COR-L47 (cell line): ENCODE measurements at places on chromosomes 6 and 20.

- no peak for DNase-seq
These were observed 130.9 kb downstream of the SULF2 start for GRCh38 chr20:47654370-47654769.

DNA sequence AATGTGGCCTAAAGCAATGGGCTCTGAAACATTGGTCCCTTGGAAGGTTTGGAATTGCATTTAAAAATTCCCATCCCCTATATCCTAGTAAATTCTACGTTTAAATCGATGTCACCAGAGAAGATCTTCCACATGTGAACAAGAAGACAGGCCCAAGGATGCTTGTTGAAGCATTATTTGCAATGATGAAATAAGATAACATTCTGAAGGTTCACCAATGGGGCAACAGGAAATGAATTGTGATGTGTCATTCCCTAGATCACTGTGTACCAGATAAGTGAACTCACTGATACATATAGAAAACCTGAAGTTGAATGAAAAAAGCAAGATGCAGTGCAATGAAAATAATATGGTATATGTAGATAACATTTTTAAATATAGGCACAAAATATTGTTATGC lies 464.3 kb upstream of the BTBD3 start:
- DNase-seq = no peak

DNA sequence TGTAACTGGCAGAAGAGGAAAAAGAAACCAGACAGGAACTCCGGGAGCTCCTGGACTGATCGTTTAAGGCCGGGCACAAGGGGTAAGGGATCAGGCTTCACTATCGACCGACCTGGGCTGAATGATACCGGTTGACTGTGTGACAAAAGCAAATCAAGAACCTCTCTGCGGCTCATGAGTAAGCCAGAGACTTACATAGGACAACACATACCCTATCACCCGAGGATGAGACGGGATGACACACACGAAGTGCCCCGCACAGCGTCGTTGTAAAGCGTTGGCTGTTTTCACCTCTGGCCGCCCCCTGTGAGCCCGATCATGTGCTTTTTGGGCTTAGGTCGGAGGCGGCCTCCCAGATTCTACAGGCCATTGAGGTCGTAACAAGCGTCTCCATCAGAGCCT lies 695 bp upstream of the TGIF2 start:
- DNase-seq = no peak

- no peak for DNase-seq
These were observed 32.0 kb downstream of the HLA-C start for GRCh38 chr6:31239854-31240253.

DNA sequence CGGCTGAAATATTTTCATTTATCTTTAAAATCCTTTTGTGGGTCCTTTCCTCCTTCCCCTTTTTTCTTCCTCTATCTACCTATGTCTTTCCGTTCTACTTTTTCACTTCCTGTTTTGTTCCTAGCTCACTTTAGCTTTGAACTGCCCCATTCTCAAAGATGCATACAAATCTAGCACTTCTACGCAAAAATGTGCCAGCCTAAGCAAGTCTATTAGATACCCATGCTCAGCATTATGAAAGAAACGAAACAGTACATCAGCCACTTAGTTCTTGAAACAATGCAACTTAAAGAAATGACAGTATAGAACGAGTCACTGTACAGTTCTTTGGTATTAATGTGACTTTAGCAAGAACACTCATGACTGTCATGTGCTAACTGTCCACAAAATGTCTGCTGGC lies 47.3 kb upstream of the MARCKS start:
- no peak for DNase-seq

- no peak for DNase-seq
These were observed 230.1 kb upstream of the PRND start for GRCh38 chr20:4491643-4492042.

DNA sequence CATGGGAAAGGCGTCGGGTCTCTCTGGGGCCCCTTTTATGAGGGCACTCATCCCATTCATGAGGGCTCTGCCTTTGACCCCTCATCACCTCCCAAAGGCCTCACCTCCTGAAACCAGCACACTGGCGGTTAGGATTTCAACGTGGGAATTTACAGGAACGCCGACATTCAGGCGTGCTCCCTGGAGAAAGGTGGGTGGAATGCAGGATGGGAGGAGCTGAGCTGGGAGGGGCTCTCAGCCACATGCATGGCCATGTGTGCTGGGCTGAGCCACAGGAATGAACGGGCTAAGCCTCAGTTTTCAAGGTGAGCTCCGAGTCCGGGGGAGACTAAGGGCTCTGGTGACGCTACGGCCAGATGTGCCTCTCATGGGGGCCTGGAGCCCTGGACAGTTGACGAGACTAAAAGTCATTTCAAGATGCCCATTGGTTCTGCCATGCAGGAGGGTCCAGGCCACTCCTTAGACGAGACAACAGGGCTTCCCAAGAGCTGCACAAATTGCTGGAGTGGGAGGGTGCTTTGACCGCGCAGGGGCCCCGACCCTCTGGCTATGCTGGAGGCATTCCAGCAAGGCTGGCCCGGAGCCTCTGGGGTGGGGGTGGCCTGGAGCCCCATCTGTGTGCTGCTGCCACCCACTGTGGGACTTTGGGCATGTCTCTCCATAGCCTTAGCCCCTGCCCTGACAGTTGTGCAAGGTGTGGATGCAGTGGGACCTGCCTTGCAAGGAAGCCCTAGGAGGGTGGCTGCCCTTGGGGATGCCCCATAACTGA lies 3.8 kb upstream of the ARFGAP1 start:
- DNase-seq = no peak

GRCh38 chr20:24684956-24685691 lies 215.7 kb downstream of the SYNDIG1 start:
- no peak for DNase-seq

DNA sequence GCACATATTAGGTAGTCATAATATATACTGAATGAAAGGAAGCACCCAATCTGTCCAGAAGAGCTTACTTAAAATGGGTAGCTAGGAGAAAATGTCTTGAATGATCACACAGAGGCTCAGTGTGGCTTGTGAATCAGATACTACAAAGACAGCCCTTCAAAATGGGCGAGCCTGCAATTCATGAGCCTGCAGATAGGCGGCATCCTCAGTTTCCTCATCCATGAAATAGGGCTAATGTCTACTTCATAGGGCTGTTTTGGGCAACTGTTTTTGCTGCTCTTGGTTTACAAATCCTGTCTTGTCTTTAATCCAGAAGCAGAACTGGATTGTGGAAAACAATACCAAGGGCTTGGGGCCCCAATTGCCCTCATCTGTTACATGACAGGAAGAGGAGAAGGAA lies 129.3 kb upstream of the KCNK16 start:
- DNase-seq = no peak

GRCh38 chr6:116118608-116119007 lies 7.3 kb downstream of the COL10A1 start:
- DNase-seq = no peak

DNA sequence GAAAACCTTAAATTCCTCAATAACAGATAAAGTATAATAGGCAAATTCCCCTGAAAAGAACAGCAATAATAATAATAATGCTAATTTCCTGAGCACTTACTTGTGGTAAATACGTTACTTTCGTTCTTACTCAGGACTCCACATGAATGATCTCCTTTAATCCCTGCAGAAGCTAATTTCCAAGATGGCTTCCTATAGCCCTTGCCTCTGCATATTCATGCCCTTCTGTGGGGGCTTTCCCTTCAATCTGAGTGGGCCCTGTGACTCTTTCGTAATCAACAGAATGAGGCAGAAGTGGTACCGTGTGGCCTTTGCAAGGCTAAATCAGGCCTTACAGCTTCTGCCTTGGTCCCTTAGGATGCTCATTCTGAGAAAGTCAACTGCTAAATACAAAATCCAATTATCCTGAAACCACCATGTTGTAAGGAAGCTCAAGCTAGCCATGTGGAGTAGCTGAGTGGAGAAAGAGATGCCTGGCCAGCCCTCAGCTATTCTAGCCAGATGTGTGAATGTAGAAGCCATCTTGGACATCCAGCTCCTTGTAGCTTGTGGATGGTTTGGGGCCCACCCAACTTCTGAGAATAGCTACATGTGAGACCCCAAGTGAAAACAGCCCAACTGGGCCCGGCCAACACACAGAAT lies 50.5 kb downstream of the MCUR1 start:
- no peak for DNase-seq

DNA sequence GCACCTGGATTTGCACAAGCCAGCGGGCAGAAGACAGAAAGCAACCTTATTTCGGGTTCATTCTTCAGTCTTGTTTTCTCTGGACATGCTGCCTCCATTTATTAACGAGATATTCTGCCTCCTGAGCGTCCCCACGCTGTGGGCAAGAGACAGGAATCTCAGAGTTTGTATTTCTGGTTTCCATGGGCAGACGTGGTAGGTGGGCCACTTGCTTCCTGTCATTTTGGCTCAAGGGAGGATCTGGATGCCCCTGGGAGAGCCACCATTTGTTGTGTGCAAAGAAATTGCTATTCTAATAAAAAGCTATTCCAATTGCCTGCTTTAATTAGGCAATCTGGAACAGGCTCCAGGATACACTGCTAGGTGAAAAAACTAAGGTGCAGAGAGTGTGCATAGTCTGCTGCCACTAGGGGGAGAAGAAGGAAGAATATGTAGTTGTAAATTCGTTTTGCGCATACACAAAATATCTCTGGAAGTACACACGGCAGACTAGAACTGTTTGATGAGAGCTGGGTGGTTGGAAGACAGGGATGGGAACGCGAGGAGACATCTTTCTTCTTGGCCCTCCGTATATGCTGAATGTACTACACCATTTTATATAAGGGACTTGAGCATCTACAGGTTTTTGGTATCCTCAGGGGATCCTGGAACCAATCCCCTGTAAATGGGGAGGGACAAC lies 30.1 kb upstream of the SLC16A10 start:
- DNase-seq = peak; percentile 14

- DNase-seq = no peak
These were observed 126.0 kb downstream of the ADGRB3 start for GRCh38 chr6:68760941-68761676.

DNA sequence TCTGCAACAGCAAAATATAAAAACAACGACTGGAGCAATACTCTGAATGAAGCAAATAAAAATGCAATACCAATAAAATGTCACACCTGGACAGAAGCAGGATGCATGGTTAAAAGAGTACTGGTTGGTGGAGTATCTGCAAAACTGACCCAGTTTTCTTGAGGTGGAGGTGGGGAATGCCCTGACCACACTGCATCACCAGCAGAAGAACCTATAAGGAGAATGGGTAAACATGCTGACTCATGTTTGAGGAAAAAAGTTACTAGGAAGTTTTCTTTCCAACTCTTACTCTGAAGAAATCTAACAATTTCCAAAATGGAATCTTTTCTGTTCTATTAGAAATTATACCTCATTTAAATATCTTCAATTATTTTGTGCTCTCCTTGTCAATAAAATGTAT lies 43.6 kb downstream of the REPS1 start:
- no peak for DNase-seq

- no peak for DNase-seq
These were observed 133.0 kb downstream of the GPX5 start for GRCh38 chr6:28658475-28659249.

DNA sequence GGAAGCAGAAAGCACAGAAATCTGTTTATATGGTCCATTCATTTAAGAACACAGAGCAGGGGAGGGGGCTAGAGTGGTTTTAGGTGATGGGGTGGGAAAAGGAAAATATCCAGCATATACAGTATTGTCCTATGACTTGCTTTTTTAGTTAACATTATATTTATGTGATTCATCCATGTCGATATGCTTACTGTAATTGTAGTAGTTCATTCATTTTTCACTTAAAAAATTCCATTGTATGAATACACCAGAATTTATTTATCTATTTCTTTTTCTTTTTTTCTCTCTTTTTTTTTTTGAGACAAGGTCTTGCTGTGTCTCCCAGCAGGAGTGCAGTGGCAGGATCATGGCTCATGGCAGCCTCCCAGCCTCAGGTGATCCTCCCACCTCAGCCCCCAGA lies 9.6 kb upstream of the PRIM2 start:
- DNase-seq = no peak

GRCh38 chr6:141326426-141326825 lies 806.3 kb upstream of the GJE1 start:
- no peak for DNase-seq

GRCh38 chr6:161088676-161089328 lies 97.2 kb downstream of the MAP3K4 start:
- DNase-seq = no peak

DNA sequence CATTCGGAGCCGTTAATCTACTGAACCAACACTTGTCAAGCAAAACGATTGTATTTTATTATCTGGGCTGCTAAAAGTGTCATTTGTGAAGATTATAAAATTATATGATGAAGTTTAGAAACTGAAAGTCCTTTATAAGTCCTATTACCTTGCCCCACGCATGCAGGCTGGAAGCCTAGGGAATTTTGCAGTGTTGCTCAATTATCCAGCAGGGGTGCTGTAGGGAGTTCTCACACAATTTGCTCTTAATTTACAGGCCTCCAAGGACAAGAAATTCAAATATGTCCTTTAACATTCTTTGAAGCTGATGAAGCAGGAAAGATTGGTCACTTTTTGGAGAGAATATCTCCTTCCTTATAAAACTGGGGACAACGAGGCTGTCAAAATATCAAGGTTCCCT lies 368.9 kb downstream of the LMBRD1 start:
- DNase-seq = no peak

- DNase-seq = no peak
These were observed 105.5 kb upstream of the ZNF217 start for GRCh38 chr20:53699085-53699674.

GRCh38 chr6:4853349-4853748 lies 77.1 kb downstream of the CDYL start:
- no peak for DNase-seq

- no peak for DNase-seq
These were observed 34.4 kb upstream of the ZNF184 start for GRCh38 chr6:27507041-27507956.

- DNase-seq = no peak
These were observed 468.3 kb downstream of the CDC5L start for GRCh38 chr6:44855562-44856411.

- DNase-seq = no peak
These were observed 437.1 kb downstream of the GRIK2 start for GRCh38 chr6:101830501-101831031.

GRCh38 chr6:23478312-23478711 lies 647.7 kb upstream of the NRSN1 start:
- no peak for DNase-seq

- no peak for DNase-seq
These were observed 90.2 kb upstream of the SULF2 start for GRCh38 chr20:47875297-47876025.

- no peak for DNase-seq
These were observed 341.2 kb downstream of the CD83 start for GRCh38 chr6:14458669-14459266.

- DNase-seq = no peak
These were observed 52.0 kb downstream of the FRK start for GRCh38 chr6:116008470-116009243.

GRCh38 chr20:25460566-25461280 lies 53.2 kb downstream of the GINS1 start:
- no peak for DNase-seq

DNA sequence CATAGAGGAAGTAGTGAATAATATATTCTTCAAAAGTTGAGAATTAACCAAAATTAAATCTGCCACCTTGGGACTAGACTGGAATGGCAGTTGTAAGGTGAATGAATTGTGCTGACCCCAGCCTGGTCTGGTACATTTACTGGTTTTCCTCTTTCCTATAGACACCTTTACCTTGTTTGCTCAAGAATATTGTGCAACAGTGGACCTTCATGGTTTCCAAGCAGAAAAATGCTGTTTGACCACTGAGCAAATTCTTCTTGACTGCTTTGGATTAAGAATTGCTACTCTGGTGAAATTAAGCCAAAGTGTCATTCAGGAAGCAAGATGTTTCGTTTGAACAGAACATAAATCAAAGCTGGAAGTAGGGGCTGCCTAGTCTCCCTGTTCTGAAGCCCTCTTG lies 156.6 kb upstream of the TAB2 start:
- DNase-seq = no peak

GRCh38 chr6:31122791-31123706 lies 2.8 kb upstream of the CDSN start:
- DNase-seq = no peak
